Breast epithelium (tissue), 4 donors: ENCODE measurements at places on chromosomes 11 and 22. TPM values are rescaled to one million over a fixed set of nuclear protein-coding genes. Genes with fewer than 3 reads are reported as not detected.

DNA sequence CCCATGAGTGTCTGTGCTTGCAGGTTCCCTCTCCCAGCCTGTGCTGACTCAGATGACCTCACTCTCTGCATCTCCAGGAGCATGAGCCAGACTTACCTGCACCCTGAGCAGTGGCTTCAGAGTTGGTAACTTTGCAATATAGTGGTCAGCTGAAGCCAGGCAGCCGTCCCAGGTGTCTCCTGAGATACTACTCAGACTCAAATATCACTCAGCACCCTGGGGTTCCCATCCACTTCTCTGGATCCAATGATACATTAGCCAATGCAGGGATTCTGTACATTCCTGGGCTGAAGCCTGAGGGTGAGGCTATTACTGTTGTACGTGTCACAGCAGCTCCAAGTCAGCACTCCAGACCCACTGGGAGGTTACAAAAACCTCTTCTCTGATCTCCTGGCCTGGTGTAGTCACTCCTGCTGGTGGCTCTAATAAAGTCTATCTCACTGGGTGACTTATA is 87.8 kb upstream of the TOP3B start:
- no peak for DNase-seq

DNA sequence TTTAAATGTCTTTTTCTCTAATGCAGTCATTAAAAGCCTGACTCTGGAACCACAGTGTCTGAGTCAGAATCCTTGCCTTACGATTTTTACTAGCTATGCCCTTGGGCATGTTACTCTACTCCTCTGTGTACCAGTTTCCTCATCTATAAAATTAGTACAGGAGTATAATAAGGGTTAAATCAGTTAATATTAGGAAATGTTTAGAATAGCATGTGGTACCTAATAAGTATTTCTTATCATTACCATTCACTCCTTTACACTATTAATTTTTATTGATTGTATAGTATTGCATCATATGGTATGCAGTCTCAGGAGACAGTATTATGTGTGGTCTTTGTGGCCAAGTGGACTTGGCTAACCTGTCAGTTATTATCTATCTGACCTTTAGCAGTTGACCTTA is 68.2 kb downstream of the METTL15 start:
- no peak for DNase-seq

- DNase-seq, result no peak
Observed at GRCh38 chr22:17902960-17903359, 121.4 kb downstream of the MICAL3 start.

GRCh38 chr11:62169935-62170334 is 20.1 kb upstream of the SCGB1D1 start:
- no peak for DNase-seq

GRCh38 chr22:32967386-32968101 is 90.6 kb downstream of the SYN3 start:
- DNase-seq, result no peak

GRCh38 chr11:1082728-1083620 is 8.3 kb downstream of the MUC2 start:
- DNase-seq, result no peak

DNA sequence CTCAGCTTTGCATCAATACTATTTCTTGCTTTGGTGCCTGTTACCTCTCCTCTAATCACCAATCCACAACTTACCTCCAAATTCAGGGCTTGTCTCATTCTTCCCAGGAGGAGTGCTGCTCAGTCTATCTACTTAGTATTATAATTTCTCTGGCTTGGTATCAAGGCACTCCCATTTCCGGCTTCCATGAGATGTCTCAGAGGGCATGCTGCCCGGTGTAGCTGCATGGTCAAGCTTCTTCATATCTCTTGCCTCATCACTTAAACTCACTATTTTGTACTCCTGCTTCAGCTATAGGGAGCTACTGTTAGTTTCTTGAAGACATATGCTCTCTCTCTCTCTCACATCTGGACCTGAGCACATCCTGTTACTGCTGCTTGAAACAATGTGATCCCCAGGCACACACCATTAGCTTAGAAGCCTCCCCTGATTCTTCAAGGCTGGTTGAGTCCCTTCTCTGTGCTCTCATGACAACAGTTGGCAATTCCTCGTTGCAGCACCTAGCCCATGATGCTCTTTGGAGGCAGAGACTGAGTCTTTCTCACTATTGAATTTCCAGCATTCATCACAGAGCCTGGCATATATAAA is 182.8 kb upstream of the SYN3 start:
- DNase-seq, result no peak

DNA sequence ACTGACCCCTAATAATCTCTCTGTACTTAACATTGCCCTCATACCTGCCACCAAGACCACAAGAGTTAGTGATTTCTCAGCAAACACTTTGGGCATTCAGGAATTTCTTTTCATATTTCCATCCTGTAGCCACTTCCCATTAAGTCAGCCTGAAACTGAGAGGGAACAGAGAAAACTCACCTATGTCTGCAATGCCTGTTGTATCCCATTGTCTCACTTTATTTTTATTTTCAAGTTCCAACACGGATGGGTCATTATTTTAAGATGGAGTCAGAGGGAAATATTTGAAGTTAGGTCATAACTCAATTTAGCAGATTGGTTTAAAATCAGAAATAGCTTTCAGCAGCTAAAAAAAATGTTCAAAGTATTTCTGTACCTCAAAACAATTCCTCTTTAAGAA is 937.8 kb upstream of the CHORDC1 start:
- DNase-seq, result no peak

DNA sequence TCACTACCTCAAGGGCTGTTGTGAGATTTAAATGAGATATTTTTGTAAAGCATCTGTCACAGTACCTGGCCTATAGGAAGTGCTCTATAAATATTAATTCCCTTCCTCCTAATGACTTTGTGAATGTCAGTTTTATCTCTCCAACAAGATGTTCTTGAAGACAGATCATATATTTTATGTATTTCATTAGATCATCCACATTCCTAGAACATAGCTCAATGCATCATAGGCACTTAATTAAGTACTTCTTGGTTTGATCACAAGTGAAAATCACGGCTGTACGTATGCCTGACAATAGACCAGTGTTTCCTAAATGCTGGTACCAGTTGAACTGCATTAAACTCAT is 49.9 kb downstream of the RAB30 start:
- DNase-seq, result no peak

DNA sequence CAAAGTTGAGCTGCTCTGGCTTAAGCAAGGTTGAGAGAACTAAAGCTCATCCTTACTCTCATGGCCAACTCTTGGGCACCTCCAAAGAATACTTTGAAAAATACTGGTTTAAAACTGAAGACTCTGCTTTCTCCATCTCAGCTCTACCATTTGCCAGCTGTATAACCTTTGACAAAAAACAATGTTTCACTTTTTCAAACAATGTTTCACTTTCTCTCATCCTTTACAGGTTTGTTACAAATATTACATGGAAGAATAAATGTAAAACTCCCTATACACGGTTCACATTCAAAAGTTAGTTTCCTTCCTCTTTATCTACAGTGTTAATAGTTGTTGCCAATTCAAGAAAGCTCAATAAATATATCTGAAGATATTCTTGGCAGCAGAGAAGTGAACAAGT is 19.2 kb downstream of the AMBRA1 start:
- no peak for DNase-seq

GRCh38 chr11:109864151-109864661 is 229.0 kb upstream of the ZC3H12C start:
- DNase-seq, result no peak

DNA sequence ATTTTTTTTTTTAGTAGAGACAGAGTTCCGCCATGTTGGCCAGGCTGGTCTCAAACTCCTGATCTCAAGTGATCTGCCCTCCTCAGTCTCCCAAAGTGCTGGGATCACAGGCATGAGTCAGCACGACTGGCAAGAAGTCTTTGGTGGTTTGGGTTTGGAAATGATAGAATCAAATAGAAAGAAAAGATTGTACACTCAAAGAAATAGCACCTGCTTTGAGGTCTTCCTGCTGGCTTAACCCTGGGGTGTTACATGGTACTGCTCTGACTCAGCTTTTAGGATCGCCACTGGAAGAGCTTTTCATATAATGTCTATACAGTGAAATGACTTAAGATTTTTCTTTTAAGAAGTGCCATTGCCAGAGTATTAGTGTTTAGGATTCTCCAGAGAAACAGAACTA is 50.2 kb downstream of the JAM3 start:
- DNase-seq, result no peak

- DNase-seq, result no peak
Observed at GRCh38 chr11:80593648-80594374, 1153.0 kb upstream of the TENM4 start.

The TSSC4 gene
- total RNA-seq, result 44.9 TPM

The PTPRCAP gene
- 9.2 TPM for total RNA-seq

The CST6 gene
- total RNA-seq, result 0.59 TPM

The CHADL gene
- total RNA-seq, result 3.7 TPM

The TMPRSS6 gene
- 0.88 TPM for total RNA-seq

The SYT12 gene
- 0.16 TPM for total RNA-seq

The MAPK8IP2 gene
- 2.0 TPM for total RNA-seq

The INPP5J gene
- not detected for total RNA-seq
